ENCODE measurements at places on chromosomes 12 and 14.

- DNase-seq, result no peak
Measured at GRCh38 chr12:98750511-98750910, 105.4 kb downstream of the APAF1 start.

DNA sequence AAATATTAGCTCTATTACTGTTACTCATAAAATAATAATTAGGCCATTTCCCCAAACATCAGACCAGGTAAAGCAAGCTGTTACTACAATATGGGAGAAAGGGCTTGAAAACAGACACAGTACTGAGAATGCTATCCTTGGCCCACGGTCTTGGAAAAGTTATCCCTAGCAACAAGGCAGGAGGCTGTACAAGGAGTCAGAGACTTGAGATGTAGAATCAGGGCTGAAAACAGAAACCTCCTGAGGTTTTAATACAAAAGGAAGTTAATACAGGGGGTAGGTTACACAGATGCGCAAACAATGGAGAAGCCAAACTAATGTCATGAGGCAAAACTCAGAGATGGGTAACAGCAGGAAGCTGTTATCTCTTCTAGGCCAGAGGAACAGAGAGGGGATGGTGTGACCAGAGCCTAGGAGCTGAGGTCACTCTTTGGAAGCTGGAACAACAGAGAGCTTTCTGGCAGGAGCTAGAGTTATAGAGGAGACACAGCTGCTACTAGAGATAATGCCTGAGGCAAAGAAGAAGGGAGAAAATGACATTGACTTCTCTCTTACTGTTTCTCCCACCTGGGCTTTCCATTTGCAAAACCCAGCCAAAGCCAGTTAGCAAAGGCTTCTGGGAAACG, 248.8 kb downstream of the SUDS3 start:
- DNase-seq, result no peak

DNA sequence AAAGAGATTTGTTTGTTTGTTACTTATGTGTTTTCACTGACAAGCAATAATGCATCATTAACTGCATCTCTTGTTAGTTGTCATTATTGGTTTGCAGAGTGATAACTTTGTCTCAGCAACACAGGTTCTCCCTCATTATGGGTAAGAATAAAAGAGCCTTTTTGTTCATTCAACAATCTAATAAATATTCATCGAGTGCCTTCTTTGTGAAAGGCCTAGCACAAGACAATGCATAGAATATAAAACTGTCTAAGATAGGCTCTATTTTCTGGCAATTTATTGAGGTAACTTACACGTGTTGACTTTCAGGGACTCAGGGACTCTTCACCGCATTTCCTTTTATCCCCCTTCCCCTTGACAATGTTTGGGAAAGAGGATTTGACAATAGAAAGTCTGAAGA, 95.5 kb upstream of the KRR1 start:
- DNase-seq, result no peak

- DNase-seq, result no peak
Measured at GRCh38 chr12:2977776-2978175, 18.6 kb downstream of the TEAD4 start.

GRCh38 chr12:11650286-11651281, 1.1 kb downstream of the ETV6 start:
- DNase-seq, result peak; percentile 25

DNA sequence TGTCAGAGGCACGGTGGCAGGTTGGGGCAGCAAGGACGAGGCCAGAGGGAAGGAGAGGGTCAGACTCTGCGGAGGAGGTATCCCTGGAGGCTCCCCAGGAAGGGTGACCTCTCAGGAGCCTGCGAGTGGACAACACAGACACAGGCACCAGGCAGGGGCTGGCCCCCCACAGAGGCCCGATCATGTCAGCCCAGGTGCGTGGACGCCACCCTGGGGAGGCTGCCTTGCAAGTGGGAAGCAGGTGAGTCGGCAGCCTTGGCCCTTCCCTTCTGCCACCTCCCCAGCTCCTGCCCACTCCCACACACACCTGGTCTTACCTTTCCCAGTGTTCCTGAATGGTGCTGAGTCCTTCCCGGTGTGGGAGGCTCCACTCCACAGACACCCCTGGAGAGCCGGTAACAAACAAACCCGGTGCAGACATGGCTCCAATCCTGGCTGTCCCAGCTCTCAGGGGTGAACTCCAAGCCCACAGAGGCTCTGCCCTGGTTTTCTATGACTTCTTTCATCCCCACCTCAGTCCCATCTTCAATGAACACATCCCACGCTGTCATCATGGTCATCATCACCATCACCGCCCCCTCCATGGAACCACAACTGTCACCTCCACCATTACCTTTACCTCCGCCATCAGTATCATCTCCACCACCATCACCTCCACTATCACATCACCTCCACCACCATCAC, 5.2 kb downstream of the ZBTB42 start:
- no peak for DNase-seq

- no peak for DNase-seq
Measured at GRCh38 chr14:100834082-100834793, 8.3 kb downstream of the MEG3 start.

DNA sequence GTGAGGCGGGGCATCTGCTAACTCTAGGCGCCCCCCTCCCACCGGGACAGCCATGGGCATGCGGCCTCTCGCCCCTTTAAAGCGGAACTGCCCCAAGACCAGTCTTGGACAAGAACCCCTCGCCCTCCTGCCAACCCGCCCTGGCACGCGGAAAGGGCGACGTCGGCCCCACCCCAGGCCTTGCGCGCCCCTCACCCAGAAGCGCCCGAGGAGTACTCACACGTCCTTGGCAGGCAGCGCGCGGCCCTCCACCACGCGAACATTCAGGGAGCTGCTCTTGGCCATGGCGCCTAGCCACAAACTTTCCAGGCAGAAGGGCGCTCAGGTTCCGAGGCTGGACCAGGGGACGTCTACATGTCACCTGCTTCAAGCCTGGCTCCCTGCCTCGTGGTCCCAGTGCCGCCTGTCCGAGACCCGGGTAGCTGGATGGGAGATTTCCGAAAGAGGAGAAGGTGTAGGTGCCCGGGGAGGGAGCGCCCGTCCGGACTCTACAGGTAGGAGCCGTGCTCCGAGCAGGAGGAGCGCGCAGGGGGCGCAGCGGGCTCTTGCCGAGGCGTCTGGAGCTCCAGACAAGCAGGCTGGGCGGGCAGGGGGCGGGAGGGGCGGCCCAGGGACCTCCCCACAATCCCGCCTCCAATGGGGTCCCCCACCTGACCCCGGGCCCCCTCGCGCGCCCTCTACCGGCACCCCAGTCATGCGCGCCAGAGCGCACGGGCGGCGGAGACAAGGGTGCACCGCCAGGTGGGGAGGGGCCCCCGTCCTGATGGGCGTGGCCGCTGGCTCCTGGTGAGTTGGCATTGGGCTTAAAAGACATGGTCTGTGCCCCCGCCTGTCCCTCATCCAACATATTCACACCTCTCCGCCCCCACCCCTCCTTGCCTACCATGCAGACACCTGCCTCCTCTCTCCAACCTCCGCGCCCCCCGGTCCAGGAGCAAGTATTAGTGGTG, at the start of gene RASAL1:
TSS of gene RASAL1 (minus strand) at position 584 of the 950 bp plus-strand sequence. CDS start at position 285, 299 bp downstream.
- no peak for DNase-seq

Data from hematopoietic multipotent progenitor cell treated with erythropoietin and hydrocortisone succinate and interleukin-3 and kit ligand, for 15 days (in vitro differentiated cells).